ENCODE measurements at places on chromosomes 6 and 20.

- DNase-seq: no peak
Measured at GRCh38 chr6:109164331-109164730, 69.0 kb downstream of the CEP57L1 start.

DNA sequence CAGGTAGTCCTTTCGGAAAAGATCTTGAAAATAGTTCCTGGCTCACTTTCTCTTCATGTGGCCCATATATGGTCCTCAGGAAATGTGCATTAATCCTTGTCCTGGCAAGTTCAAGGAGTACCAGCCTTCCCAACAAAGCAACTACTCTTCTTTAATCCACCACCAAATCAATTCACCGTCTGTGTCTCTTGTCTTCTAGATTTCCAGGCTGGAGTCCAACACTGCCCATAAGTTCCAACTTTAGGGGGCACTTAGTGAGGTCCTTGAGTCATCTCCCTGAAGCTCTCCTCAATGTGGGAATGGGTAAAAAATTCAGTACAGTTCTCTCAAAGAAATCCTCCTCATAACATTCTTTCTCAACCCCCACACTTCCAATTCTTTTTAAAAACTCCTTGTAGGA, 6.9 kb upstream of the DAAM2 start:
- no peak for DNase-seq

- no peak for DNase-seq
Measured at GRCh38 chr20:33490934-33491656, 1.2 kb downstream of the CBFA2T2 start.

DNA sequence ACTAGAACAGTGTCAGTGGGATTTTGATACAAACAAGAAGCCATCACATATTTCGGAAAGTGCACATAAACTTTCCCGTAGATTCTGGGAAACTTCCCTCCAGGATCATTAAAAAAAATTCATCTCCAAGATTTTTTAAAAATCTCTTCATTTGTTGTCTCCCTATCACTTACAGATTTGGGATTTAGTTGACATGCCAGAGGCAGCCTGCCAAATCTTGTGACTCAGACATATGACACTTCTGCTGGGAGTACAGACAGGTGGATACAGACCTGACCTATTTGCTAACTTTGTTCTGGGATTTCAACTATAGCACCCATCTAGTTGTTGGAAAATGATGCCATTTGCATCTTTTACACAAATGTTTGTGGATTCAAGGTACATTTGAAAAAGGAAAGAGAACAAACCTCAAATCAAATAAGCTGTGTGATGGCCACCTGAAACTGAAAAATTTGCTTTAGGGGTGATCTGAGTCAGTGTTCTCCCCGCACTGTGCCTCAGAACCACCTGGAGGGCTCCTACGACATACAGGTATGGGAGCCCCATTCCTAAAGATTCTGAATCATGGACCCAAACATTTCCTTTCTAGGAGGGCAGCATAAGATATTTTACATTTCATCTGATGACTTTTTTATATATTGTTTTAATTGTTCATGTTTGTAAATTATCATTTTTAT, 21.9 kb upstream of the CD2AP start:
- no peak for DNase-seq

- no peak for DNase-seq
Measured at GRCh38 chr20:14245368-14245970, 91.9 kb downstream of the FLRT3 start.

DNA sequence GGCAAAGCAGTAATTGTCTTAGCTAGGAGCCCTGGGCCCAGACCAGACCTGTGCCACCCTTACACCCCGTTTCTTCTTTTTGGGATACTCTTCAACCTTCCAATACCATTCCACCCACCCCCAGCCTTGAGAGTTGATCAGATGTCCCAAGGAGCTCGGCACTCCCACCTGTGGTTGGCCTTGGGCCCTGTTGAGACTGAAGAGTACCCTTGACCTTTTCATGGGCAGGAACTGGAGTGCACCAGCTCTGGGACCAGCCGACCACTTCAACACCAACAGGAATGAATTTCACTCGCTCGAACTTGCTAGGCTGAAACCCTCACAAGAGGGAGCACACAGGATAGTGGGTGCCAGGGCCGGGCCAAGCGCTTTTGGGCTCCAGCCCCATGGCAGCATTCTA, 273.6 kb downstream of the PHACTR1 start:
- peak; percentile 85 for DNase-seq

DNA sequence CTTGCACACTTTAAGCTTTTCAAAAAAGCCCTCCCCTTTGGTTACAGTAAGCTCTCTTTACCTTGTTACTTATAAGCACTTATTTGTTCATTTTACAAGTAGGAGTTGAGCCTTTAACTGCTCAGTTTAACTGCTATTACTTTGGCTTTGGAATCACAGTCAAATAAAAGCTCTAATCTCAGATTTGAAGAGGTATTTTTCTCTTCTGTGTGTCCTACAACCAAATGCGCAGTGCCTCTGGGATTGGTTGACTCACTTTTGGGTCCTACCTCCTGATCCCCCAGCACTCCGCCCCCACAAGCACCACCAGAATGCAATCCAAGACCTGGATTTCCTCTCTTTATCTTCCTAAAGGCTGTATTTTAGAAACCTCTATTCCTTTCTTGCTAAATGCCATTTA, 2.5 kb downstream of the NCOA7 start:
- DNase-seq: peak; percentile 31
